Activated CD4-positive, alpha-beta T cell treated with anti-CD3 and anti-CD28 coated beads for 36 hours (primary cell): ENCODE measurements at places on chromosomes 1 and 21.

DNA sequence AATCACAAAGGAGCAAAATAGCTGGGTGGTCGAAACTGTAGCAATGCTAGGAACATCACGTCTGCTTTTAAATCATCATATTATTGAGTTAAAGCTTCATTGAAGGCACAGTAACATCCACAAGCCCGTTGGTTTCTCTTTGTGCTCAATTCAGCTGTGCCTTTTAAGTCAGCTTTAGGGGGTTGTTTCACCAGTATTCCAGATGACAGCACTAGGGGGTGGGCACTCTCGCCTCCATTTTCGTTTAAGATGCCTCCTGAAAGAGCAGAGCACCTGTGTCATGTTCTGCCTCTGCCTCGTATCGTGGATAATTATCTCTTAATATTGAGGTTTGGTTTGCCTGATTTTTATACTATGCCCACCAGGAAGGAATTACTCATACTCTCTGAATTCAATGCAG, 139.8 kb upstream of the PTBP2 start:
- no peak for DNase-seq

GRCh38 chr1:93585059-93585966, 96.3 kb downstream of the BCAR3 start:
- no peak for DNase-seq

DNA sequence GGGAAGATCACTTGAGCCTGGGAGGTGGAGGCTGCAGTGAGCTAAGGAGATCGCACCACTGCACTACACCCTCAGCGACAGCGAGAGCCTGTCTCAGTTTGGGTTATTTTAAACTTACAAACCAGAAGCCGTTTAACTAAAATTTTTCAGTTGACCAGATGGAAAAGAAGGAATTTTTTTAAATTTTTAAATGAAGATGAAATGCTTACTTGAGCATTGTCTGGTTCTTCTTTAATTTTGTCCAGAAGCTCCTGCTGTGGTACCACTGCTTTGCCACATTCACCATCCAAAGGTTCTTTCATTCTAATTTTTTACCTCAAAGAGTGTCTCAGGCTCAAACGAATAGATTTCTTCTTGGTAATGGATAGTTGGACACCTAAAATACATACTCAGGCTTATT, 1.4 kb downstream of the ZMYM6 start:
- peak; percentile 11 for DNase-seq

GRCh38 chr1:68459796-68460195, 10.0 kb upstream of the RPE65 start:
- DNase-seq = no peak

DNA sequence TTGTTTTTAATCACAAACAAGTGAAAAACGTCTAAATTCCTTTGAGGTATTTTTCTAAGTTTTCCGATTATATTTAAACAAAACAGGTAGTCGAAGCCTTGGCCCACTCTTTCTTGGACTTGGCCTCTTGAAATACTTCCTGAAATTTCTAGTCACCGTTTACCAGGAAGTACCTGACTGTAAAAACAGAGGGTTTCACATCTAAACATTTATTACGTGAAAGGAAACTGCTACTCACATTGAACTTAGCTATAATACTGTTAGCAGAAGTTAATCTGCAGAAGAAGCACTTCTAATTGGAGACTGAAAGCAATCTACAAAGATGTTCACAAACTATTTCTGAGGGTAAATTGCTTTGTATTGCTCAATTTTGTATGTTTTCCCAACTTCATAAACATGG, 526.0 kb upstream of the ADGRL4 start:
- DNase-seq = no peak

- DNase-seq = no peak
Measured at GRCh38 chr1:14817223-14818170, 219.0 kb downstream of the KAZN start.

GRCh38 chr1:5481889-5482288, 510.3 kb downstream of the NPHP4 start:
- peak; percentile 62 for DNase-seq

GRCh38 chr1:229554886-229555621, 3.5 kb downstream of the ABCB10 start:
- no peak for DNase-seq

- DNase-seq = no peak
Measured at GRCh38 chr1:97837161-97837560, 83.7 kb downstream of the DPYD start.

DNA sequence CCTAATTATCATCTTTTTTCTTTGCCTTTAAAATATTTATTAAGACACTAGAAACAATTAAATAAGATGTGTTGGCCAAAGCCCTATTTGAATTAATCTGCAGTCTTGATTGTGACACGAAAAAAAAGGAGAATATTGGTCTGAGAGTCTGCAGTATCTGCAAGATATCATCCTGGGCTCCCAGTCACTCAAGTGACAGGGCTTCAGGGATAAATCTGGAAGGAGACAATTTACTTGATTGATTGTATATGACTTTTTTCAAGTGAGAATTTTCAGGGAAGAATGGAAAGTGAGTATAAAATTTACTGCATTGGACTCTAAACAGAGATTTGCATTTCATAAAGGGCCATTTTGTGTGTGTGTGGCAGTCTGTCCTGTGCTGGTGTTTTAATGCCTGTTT, 233.7 kb downstream of the PAPPA2 start:
- no peak for DNase-seq

DNA sequence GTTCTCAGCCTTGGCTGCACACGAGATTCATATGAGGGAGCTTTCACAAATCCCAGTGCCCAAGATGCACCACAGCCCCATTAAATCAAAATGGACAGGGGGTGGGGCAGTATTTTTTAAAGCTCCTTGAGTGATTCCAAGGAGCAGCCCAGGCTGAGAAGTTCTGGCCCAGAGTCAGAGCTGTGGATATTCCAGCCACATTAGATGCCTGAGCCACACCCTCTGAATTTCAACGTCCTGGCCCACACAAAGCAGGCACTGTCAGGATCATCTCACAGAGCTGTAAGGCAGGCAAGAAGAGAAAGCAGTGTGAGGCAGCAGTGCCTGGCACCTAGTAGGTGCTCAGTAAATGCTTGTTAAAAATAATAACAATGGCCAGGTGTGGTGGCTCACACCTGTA, 37.4 kb downstream of the PAX7 start:
- DNase-seq = no peak

DNA sequence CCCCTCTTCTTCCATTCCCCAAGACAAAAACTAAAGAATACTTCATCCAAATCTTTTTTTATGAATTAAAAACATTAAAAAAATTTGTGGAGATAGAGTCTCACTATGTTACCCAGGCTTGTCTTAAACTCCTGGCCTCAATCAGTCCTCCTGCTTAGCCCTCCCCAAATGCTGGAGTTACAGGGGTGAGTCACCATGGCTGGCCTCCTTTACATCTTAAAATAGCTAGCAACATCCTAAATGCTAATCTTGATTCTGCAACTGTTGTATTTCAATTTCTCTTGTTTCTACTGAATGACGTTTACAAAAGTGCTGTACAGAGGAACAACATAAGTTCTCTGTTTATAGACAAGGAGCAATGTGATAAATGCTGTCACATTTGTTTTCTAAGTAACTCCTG, 483.5 kb downstream of the ADGRL2 start:
- no peak for DNase-seq

GRCh38 chr1:55215194-55216021, at the start of gene USP24:
USP24 (minus strand) TSS chr1:55215364; CDS start chr1:55215113, 251 bp downstream.
- peak; percentile 90 for DNase-seq

- no peak for DNase-seq
Measured at GRCh38 chr21:28561772-28562171, 430.9 kb downstream of the LTN1 start.

GRCh38 chr21:38984982-38985567, 179.3 kb downstream of the ETS2 start:
- peak; percentile 18 for DNase-seq

DNA sequence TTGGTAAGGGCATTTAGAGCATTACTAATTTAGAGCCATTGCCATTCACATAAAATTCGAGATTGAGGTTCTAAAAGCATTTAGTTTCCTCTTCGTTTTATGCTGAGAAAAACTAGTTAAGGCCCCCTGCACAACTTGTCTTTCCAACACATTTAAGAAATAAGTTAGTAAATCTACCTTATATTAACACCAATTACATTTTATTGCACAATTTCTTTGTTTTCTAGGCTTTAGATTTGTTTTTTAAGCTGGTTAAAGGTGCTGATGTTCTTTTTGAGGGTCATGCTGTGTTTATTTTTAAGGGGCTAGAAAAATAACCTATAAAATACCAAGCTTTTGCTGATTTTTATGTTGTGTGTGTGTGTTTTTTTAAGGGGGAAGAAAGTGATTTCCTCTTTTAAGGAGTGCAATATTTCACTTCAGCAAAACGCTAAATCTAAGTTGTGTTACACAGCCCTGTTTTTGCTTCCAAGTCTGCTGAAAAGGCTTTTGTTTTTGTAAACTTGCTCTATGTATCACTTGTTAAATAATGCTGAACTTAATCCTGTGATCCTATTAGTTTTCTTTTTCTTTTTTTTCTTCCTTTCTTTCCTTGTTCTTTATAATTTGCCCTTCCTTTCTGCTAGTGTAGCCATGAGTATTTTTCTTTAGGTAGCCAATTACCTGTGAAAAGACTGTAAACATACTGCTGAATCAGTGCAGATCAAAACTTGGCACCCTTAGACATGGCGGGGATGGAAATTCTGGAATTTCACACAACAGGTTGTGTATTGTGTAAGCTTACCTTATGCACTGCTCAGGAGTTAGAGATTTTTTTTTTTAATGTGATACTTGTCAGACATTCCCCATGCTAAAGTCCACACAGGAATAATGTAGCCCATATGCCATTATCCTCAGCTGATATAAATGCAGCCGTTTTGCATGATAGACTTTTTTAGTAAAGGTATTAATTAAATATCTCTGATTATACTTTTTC, 1.5 kb downstream of the CEPT1 start:
- no peak for DNase-seq

DNA sequence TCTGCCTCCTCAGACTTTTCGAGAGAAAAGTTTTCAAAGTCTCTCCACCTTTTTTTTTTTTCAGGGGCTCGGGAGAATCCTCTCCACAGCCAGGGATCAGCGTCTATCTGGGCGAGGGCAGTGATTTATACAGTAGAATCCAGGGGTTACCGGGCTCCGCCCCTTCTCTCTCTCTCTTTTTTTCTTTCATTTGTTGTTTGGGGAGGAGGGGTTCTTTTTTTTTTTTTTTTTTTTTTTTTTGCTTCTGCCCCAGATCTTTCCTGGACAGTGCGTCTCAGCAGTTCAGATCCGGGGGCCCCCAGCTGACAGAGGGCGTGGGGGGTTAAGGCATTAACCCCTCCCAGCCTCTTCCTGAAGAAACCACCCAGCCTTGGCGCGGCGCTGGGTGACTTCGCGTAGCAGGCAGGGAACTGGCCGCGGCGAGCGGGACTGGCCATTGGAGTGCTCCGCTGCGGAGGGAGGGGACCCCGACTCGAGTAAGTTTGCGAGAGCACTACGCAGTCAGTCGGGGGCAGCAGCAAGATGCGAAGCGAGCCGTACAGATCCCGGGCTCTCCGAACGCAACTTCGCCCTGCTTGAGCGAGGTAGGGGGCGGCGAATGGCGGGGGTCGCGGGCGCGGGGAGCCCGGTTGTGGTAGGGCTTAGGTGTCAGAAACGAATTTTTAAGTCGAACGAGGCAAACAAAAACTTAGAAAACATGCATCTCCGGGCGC, at the start of gene S1PR1:
S1PR1 (plus strand) TSS at position 504 of the 713 bp plus-strand sequence. CDS start 1,966 bp downstream, outside the sequence.
- peak; percentile 87 for DNase-seq

DNA sequence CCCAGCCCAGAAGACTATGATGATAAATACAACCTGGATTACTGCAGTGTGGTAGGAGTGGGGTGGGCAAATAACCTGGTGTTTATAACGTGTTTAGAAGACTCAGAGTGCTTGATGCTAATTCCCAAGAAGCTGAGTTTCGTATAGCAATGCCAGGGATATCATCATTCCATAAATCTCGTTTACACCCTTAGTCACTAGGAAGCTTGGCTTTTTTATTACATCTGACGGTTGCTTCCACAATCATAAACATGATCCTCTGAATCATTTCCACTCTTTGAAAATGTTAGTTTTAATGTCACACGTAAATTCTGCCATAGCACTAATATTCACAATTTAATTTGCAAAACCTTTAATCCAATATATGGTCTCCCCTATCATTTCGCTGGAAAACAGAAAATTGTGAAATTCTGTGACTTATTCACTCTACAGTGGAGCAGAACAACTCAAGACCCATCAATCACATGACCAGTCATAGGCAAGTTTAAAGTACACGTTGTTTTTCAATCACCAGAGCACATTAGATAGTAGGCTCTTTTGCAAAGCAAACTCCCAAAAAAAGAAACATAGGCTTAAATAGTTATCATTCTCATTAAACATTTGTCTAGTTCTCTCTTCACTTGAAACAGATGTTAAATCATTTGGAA, 321.0 kb downstream of the LTN1 start:
- no peak for DNase-seq

DNA sequence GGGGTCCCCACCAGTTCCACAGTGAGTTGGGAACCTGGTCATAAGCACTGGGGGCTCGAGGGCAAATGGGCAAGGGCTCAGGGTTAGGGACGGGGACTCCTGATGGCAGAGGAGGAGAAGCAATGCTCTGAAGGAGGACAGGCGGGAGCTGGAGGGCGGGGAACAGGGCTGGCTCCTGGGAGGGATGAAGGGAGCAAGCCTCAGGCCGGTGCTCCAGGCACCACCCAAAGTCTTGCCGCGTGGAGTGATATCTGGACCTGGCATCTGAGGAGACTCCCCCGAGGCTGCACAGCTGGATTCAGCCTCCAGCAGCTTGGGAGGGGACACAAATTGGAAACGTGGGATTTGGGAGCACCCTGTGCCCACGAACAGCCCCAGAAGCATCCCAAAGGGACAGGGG, 11.0 kb downstream of the MEGF6 start:
- DNase-seq = no peak

DNA sequence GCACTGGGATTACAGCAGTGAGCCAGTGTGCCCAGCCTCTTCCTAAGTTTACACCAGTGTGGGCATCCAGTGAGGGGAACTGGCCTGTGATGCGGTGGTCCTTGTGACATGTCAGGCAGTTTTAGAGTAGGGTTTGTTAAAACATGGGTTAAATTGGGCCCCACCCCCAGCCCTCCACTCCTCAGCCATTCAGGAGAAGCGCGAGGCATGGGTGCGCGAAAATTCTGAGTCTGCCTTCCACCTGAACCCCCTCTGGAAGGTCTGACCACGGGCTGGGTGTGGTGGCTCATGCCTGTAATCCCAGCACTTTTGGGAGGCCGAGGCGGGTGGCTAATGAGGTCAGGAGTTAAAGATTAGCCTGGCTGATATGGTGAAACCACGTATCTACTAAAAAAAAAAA, 51.7 kb downstream of the SKI start:
- no peak for DNase-seq

- DNase-seq = no peak
Measured at GRCh38 chr1:154352245-154352580, 26.9 kb downstream of the ATP8B2 start.

DNA sequence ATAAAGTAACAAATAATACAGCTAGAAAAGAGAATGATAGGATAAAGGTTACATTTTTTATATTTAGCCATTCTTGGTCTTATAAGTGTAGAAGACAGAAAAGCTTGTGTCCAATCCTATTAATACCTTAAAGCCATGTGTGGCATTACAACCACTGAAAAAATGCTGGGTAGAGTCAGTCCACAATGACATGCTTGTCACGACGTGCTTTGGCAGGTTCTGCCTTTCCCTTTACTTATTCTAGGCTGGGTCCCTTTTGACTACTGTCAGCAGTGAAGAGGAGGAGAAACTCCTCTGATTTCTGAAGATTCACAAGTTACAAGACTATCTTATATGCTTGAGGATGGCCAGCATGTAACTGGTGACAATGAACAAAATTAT, 14.6 kb upstream of the AIM2 start:
- DNase-seq = no peak

GRCh38 chr1:39080831-39081270, 54.7 kb downstream of the NDUFS5 start:
- no peak for DNase-seq

GRCh38 chr1:179145521-179145920, 63.7 kb downstream of the TOR3A start:
- DNase-seq = no peak
